Stimulated activated CD8-positive, alpha-beta memory T cell treated with anti-CD3 and anti-CD28 coated beads, Interleukin-4, amount 100 ng/mL, for 48 hours (primary cell): ENCODE measurements at places on chromosomes 5 and 9.
A peak's percentile ranks its signal among the peaks of the same experiment; 100 is the strongest.

DNA sequence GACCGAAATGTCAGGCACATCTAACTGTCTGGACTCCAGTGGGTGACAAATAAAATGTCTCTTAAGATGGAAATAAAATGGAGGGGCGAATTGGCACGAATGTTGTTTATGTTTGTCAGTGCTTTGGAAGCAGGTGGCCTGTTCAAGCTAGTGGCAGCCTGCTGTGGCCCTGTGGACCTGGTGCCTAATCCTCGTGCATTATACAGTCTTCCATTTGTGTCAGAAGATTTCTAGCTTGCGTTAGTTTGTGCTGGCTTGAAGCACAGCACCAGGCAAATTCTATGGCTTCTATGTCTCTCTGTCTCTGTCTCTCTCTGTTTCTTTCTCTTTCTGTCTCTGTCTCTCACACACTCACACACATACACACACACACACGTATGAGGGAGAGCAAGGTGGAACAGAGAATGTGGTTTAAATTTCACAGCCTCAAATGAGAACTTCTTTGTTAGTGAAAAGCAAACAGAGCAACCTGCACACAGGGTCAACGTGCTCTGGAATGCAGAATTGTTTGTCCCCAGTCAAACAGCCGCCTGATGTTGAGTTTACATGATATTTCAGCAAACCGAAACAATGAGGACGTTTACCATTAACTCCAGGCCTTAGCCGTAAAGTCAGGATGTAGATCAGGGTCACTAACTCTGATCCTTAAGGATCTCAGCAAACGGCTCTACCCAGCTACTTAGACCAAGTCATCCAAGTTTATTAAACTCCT, 39.0 kb upstream of the CD180 start:
- no peak for DNase-seq

- DNase-seq: no peak
Observed at GRCh38 chr5:168916852-168917251, 337.7 kb upstream of the PANK3 start.

DNA sequence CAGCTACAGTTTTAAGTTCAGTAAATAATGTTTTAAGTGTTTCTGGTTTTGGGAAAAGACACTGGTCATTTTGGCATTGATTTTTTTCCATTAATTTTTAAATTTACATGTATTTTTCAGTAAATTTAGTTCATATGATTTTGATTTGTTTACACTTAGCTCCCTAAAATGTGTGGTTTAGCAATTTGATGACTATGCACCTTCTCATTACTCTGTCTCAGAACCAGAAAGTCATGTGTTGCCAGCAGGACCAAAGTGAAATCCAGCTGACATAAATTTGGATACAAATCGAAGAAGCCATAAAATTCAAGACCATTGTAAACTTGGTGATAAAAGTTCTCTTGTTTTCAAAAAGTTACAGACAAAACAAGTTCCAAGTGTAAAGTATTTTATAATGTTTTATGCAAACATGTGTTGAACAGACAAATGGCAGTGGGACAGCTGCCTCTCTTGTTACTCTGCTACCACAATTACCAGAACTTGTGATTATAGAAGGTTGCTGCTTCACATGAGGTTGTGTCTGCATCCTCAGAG, 354.8 kb downstream of the NR2F1-AS1 start:
- DNase-seq: no peak

DNA sequence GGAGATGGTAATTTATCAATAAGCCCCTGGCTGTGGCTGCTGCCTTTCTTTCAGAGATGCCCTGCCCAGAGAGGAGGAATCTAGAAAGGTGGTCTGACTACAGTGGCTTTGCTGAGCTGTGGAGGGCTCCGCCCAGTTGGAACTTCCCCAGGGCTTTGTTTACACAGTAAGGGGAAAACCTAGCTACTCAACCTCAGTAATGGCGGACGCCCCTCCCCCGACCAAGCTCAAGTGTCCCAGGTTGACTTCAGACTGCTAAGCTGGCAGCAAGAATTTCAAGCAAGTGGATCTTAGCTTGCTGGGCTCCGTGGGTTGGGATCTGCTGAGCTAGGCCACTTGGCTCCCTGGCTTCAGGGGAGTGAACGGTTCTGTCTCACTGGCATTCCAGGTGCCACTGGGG, 865.4 kb upstream of the ACO1 start:
- DNase-seq: peak; percentile 49

GRCh38 chr5:84487963-84488362, 103.3 kb upstream of the EDIL3 start:
- no peak for DNase-seq

DNA sequence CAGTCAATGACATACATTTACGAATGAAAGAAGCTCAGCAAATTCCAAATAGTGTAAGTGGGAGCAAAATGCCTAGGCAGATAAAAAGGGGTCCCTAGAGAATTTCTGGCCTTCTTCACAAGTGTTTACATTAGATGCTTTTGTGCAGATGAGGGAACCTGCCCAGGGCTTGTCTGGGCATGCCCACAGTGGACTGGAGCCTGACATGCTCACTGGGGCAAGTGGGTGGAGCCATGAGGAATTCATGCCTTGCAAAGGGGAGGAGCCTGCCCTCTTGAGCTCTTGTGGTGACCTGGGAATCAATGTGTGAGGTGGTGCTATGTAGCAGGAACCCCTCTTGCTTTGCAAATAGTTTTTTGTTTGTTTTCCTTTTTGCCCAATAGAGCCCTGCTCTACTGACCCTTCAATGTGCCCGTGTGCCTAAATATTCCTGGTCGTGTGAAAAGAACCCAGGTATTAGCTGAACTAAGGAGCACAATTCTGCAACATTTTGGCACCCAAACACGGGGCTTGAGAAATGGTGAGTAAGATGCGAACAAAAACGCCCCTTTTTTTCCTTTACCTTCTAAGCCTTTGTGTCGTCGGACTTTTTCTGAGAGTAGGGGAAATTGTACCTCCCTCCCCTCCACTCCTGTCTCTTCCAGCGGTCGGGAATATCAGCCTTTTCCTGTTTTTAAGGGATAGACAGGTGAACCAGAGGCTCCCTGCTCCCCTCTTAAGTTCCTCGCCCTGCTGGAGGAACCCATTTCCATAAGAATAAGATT, 433.8 kb upstream of the CDH9 start:
- no peak for DNase-seq

DNA sequence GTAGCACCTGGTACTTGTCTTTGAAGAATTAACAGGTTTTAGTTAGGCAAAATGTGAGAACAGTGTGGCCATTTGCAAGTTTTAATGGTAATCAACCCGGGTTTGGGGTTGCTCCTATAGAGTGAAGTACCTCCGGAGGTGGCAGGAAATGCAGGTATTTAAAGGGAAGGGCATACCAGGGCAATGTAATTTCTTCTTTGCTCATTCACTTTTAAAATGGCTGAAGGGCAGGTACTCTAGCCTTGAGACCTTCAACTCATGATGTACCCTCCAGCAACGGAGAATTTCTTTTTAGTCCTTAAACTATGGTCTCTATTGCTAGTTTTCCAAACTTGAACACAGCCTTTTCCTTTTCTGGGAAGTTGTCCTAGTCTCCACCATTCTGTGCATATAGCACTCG, 1.3 kb upstream of the HSPA4 start:
- DNase-seq: no peak

DNA sequence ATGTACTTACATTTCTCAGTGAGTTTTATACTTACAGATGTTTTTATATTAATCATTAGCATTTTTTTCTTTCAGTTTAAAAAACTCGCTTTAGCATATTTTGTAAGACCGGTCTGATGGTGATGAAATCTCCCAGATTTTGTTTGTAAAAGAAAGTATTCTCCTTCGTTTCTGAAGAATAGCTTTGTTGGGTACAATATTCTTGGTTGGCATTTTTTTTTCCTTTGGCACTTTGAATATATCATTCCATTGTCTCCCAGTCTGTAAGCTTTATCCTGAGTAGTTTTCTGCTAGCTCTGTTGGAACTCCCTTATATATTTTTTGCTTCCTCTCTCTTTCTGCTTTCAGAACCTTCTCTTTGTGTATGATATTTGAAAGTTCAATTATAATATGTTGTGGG, 412.6 kb downstream of the RASEF start:
- DNase-seq: no peak

GRCh38 chr9:10843151-10843550, 230.3 kb upstream of the PTPRD start:
- no peak for DNase-seq

DNA sequence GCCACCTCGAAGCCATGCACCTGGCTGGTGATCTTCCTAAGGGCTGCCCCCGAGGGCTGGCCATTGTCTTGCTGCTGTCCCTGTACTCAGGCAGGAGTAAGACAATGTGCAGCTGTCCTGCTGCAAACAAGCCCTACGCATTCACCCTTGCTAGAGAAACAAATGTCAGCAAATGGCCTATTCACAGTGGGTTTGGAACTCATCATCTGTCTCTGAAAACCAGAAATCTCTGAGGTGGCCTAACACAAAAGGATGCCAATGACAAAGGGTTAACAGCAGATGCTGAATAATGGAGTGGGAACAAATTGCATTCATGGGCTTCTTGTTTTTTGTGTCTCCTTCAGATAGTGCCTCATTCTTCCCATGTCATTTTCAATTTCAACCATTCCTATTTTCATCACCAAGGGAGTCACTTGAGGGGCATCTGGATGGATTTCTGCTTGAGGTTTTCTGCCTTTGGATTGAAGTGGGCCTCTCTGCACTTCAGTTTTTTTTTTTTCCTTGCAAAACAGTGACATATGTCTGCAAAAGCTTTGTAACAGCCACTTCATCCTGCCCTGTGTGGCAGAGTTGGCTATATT, 261.6 kb upstream of the VLDLR start:
- no peak for DNase-seq

DNA sequence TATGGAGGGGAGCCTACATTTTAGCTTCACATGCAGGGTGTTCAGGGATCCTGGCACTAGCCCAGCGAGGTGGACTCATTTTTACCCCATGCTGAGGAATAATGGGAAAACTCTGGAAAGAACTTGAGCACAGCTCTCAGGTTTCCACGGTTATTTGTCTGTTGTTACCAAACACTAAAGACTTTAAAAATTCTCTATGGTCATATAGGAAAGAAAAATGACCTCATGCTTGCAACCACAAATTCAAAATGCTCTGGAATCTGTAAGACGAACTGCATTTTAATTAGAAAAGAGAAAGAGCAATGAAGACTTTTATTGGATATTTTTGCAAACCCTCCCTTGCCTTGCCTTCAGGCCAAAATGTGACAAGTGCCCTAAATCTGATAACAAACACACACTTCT, 606.9 kb downstream of the EBF1 start:
- no peak for DNase-seq

GRCh38 chr5:102826629-102827028, 71.5 kb downstream of the PAM start:
- DNase-seq: no peak

GRCh38 chr9:27442464-27442863, 81.6 kb upstream of the IFNK start:
- DNase-seq: no peak

DNA sequence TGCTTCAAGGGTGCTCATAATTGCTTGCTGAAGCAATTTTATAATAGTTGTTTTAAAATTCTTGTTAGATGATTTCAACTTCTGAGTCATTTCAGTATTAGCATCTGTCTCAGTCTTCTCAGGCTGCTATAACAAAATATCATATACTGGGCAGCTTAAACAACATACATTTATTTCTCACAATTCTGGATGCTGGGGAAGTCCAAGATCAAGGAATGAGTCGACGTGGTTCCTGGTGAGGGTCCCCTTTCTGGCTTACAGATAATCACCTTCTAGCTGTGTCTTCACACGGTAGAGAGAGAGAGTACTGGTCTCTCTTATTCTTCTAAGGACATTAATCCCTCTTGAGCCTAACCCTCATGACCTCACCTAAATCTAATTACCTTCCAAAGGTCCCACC, 160.4 kb downstream of the SIL1 start:
- no peak for DNase-seq

DNA sequence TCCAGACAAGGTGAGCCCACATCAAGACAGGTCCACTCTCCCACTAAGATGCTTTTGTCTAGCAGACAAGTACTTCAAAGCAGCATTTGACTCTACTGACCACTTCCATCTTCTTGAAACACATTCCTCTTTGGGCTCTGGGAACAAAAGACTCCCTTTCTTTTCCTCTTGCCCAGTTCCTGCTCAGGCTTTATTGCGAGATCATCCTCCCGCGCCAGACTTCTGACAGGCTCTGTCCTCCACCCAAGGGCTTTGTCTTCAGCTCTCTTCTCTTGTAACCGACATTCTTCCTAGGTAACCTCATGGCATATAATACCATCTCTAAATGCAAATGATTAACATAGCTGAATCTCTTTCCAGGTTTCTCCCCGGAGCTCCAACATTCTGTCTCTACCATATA, 85.8 kb downstream of the NUDT12 start:
- DNase-seq: no peak

- no peak for DNase-seq
Observed at GRCh38 chr5:88889189-88890069, 6.4 kb upstream of the MEF2C start.

DNA sequence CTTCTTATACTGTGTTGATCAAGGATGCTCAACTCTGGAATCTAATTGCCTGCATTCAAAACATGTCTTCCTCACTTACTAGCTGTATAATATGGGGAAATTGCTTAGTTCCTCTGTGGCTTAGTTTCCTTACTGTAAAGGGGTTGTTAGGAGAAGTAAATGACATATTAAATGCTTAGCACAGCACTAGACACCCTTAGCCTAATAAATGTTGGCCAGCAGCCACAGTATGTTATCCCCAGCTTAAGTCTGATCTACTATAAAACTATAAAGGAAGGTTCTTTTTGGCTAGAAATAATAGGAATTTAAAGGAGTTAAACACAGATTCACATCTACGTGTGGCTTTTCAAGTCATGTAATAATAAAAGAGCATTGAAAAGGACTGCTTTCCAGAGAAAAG, 232.4 kb downstream of the PCSK1 start:
- DNase-seq: no peak

GRCh38 chr9:126528111-126528510, 85.6 kb upstream of the LMX1B start:
- DNase-seq: no peak

DNA sequence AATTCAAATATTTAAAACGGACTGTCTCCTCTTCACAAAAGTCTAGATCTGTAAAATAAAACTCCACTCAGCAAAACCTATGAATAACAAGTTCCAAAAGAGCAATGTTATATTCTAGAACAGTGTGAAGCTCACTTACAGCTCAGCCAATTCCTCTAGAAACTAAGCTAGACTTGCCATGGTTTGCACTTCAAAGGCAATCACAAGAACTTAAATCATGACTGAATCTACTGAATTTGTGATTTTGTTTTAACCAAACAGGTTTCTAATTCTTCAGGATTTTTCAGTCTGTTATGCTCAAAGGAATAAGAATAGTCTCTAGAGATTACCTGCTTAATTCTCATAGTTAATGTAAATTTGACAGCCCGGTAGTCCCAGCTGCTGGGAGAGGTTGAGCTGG, 1.4 kb upstream of the PKD2L2 start:
- no peak for DNase-seq

- no peak for DNase-seq
Observed at GRCh38 chr9:20837166-20837565, 153.1 kb downstream of the FOCAD start.
